ENCODE measurements at places on chromosomes 6 and 20.

GRCh38 chr6:63923139-63923739 is 287.6 kb downstream of the PHF3 start:
- DNase-seq, result peak; percentile 41

- no peak for DNase-seq
These were observed 242.5 kb downstream of the PACRG start for GRCh38 chr6:162970246-162970645.

DNA sequence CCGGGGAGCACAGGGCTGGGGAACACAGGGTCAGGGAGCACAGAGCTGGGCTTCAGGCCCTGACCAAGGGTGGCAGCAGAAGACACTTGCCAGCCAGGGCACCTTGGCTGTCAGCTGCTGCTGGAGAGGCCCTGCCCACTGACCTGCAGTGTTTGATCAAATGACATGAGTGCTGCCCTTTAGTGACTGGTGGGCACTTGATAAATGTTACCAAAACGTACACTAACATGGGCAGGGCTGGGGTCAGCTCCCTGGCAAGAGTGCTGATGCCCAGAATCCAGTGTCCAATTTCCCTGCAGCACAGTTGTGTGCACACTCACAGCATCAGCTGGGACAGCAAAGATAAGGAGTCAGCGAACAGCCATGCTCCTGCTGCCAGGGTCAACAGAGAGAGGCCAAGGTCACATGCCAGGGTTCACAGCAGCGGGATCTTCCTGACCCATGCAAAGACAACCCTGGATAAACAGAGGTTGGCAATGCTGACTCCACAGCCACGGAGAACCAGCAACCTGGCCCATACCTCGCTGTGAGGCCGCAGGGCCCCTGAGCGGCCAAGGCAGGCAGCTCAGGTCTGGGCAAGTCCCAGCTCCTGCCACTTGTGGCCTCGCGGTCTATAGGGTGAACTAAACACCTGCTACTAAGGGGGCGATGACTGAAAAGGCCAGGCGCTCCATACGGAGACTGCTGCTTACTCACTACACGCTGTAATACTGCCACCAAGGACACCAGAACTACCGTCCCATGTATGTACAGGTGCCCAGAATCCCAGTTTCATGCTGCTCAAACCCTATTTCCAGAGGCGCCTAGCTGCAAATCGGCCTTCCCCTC is 46.3 kb downstream of the NINL start:
- DNase-seq, result no peak

GRCh38 chr6:147716434-147716833 is 207.9 kb downstream of the SAMD5 start:
- DNase-seq, result no peak

DNA sequence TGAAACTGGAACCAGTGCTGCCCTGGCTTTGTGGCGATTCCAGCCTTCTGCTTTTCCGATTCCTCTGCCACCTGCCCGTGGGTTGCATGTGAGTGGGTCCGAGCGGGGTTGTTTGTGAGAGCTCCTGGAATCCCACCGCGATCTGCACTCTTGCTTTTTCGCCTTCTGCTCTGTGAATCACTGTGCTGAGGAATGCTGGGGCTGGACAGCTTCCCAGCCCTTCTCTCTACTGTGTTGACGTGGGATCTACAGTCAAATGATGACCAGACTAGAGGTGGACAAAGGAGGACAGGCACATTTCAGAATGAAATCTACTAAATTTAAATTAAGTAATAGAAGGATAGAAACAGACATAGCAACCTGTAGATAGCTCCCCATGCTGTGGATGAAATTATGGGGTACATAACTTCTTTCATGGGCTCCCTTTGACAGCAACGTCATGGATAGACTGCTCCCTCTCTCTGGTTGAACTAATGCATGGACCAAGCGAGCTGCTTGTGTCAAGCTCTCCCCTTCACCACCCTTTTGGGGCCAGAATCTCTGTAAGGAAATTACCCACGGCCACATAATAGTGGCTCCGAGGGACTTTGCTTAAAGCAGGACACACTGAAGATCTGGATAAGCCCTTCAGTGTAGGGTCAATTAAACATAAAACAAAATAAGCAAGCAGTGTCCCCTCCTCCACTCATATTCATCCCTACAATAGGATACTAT is 2.0 kb downstream of the FNDC1 start:
- no peak for DNase-seq

GRCh38 chr6:139243536-139243935 is 48.3 kb downstream of the TXLNB start:
- no peak for DNase-seq

GRCh38 chr20:63854069-63854765 is 7.1 kb upstream of the ABHD16B start:
- DNase-seq, result peak; percentile 54

GRCh38 chr6:20447581-20448132 is 46.0 kb downstream of the E2F3 start:
- no peak for DNase-seq
